ENCODE measurements at places on chromosomes 2 and 18. TPM values are rescaled to one million over a fixed set of nuclear protein-coding genes. Genes with fewer than 3 reads are reported as not detected.

DNA sequence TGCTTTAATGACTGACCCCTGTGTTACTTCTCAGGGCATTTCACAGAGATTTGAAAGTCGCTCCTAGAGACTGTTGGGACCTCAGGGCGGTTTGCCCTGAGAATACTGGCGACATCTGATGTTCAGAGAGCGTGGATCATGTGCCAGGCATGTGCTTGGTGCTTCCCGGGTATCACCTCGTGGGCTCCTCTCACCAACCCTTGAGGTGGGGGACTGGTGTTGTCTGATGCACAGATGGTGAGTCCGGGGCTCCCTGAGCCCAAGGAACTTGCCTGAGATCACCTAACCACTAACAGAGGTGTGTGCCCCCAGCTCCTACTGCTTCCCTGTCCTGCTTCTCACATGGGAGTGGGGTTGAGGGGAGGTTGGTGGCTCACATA is 16.2 kb downstream of the ATOH8 start:
- DNase-seq = no peak

GRCh38 chr18:14970027-14970426 is 222.1 kb downstream of the ANKRD30B start:
- no peak for DNase-seq

GRCh38 chr2:119760237-119760955 is 674 bp downstream of the PTPN4 start:
- DNase-seq = no peak

- no peak for DNase-seq
These were observed 90.3 kb downstream of the PTPN4 start for GRCh38 chr2:119849838-119850565.

- no peak for DNase-seq
These were observed 44.2 kb upstream of the AQP4 start for GRCh38 chr18:26909599-26910290.

- no peak for DNase-seq
These were observed 594 bp downstream of the RAD51AP2 start for GRCh38 chr2:17517481-17518211.

DNA sequence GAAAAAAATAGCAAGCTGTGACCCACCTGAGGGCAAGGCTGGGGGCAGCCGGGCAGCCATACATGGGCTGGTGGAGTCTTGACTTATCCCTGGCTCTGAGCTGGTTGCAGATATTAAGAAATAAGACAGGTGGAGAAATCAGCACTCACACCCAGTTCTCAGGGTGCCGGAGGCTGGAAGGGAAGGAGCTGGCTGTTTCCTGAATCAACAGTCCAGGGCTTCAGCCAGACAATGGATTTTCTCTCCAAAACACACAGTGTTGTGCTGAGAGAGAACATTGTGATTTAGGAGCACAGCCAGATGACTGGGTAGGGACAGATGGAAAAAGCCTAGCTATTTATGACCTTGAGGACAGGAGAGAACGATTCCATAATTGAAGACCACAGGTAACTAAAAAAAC is 208.8 kb downstream of the LDLRAD4 start:
- DNase-seq = no peak

GRCh38 chr18:45938488-45938935 is 28.6 kb downstream of the EPG5 start:
- no peak for DNase-seq

DNA sequence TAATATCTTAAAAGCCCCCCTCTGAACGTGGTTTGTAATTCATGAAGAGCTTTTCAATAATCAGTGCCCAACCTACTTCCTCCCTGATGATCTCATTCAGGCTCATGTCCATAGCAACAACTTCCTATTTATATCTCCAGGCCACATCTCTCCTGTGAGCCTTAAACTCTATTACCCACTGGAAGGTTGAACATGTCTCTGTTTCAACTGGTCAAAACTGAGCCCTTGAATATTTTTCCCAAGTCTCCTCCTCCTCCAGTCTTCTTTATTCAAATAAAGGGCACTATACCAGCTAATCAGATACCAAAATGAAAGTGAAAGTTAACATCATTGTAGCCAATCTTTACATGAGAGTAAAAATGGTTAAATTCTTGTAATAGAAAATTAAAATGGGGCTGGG is 63.7 kb upstream of the ITGA4 start:
- no peak for DNase-seq

- DNase-seq = no peak
These were observed 69.0 kb downstream of the KLHL29 start for GRCh38 chr2:23453836-23454460.

- DNase-seq = no peak
These were observed 44.4 kb downstream of the BCL11A start for GRCh38 chr2:60509066-60509465.

- DNase-seq = no peak
These were observed 114.7 kb upstream of the TNP1 start for GRCh38 chr2:216974321-216975302.

GRCh38 chr2:159795841-159796690 is 1.9 kb downstream of the CD302 start:
- DNase-seq = no peak

DNA sequence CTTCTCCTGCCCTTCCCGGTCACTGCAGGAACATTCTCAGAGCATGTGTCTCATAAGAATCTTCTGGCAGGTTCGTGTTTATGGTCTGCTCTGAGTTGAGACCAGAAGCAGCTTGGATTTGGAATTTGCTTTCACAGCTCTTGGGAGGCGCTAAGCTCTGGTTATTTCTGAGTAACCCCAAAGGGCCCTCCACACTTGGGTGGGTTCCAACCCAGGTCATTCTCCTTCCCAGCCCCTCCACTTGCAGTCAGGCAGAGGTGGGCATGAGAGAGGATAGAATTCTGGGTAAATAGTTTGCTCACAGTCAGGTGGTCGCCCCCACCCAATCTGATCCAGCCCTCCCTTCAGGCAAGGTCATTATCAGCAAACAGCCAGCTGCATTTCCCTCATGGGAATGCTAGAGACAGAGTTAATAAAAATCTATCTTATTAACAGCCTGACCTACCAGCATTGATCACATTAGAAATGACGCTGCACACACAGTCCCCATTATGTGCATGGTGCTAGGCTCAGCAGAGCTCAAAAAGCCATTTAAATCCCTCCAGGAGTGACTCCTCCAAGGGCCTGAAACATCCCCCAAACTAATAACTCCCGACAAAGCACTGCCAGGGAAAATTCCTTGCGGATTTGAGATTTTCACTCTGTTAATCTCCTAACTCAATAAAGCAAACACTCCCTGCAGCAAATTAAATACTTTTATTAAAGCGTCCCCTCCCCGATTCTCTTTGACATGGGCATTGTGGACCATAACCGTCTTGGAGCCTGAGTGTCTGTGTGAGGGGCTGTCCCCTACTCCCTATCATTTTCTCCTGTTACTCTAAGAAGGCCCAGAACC is 61.9 kb downstream of the SLC4A5 start:
- DNase-seq = no peak

- DNase-seq = no peak
These were observed 76.2 kb downstream of the KIAA2012 start for GRCh38 chr2:202149155-202149762.

- DNase-seq = no peak
These were observed 129.2 kb downstream of the MTX2 start for GRCh38 chr2:176398243-176399073.

- no peak for DNase-seq
These were observed 24.3 kb upstream of the STPG4 start for GRCh38 chr2:47179388-47179787.

DNA sequence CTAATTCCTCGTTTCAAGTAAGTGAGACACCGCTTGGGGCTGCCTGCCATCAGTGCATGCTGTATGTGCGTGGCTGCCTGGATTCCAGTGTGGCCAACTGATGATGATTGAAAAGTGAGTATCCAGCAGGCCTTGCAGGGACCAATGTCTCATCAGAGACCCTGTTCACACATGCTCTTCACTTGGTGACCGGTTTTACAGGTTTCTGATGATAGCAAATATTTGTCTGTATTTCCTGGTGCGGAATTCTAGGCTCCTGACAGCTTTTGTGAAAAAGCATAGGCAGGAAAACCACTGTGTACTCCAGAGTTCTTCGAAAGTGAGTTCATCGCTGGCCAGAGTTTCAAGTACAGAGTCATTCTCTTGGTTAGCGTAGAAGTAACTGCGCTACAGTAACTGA is 13.8 kb upstream of the YWHAQ start:
- DNase-seq = no peak

GRCh38 chr18:58359218-58359617 is 269.7 kb downstream of the ALPK2 start:
- DNase-seq = no peak

DNA sequence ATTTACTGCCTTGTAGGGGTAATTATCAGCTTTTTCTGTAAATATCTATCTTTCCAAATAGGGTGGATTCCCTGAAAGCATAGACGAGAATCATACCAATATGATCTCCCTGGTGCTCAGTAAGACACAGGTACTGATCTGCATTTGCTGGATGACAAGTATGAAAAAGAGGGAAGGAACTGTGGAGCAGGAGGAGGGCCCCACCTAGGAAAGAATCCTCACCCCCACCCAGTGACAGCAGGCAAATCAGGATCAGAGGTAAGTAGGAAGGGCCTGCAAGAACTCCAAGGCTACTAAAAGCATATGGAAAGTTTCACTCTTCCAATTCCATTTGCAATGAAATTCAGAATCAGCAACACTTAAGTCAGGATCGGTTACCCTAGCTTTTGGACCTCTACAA is 42.3 kb downstream of the METTL8 start:
- DNase-seq = no peak

- no peak for DNase-seq
These were observed 18.2 kb upstream of the CRIM1 start for GRCh38 chr2:36337354-36337753.

DNA sequence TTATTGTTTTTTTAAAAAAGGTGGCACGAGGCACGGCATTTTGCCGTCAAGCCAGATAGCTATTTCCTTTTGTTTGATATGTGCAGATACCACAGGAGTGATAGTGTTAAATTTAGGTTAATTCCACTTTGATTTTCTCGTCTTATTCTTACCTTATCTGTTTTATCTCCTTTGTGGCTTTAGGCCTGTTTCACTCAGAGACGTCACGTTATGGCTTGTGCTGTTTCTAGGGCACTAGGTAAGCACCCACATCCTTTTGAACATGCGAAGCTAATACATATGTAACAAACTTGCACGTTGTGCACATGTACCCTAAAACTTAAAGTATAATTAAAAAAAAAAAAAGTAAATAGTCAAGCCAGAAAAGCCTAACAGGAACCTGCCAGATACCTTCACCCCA is 57.8 kb downstream of the C18orf63 start:
- DNase-seq = peak; percentile 81

NTSR2 gene
- total RNA-seq = not detected

DPP4 gene
- 13.5 TPM for total RNA-seq

SLC9A4 gene
- total RNA-seq = not detected

OTOS gene
- not detected for total RNA-seq

MAT2A gene
- 107 TPM for total RNA-seq

COA5 gene
- 24.1 TPM for total RNA-seq

SGO2 gene
- total RNA-seq = 0.69 TPM

SUPT7L gene
- total RNA-seq = 54.0 TPM

ASB18 gene
- not detected for total RNA-seq

Data from CD8-positive, alpha-beta T cell (primary cell).